Mesenteric fat pad (tissue), 1 donor: ENCODE measurements at places on chromosomes 11 and 22.

GRCh38 chr22:39616051-39616450 lies 45.5 kb downstream of the CACNA1I start:
- no peak for DNase-seq

DNA sequence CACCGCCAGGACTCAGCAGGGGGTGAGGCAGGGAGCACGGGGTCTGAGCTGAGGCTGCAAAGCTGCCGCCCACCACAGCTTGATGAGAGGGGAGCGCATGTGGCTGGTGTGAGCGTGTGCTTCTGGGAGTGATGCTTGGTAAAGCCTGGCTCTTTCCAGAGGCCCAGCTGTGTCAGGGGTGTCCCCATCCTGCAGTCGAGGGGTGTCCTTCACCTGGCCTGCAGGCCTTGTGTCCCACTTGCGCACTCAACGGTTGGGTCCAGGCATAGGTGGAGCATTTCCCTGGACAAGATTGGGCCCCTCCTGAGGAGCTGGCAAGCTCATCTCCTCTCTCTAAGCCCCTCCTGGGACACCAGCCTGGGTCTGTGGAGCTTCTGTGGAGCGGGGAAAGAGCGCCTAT lies 273.9 kb downstream of the TBC1D22A start:
- DNase-seq, result no peak

GRCh38 chr11:131745405-131745804 lies 375.0 kb downstream of the NTM start:
- no peak for DNase-seq

DNA sequence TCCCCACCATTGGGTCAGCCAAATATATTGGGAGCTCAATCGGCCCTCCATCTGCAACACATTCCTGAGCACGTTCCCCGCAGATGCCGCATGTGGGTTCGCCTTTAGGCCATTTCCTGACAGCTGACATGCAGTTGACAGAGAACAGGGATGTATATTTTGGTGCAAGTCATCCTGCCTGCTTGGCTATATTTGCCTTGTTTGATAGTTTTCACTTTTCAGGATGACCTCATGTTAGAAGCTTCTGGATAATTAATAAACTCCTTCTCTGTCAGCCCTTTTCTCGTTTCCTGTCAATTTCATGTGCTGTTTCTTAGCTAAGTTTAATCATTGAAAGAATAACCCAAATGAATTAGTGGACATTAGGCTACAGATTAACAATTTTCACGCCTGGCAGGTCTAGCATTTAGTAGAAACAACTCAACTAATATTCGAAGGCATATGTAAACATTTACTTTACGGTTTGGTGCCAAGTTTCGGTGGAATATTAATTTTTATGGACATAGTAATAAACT lies 105.8 kb upstream of the SLC5A12 start:
- no peak for DNase-seq

- DNase-seq, result no peak
These were observed 2.8 kb downstream of the TMEM109 start for GRCh38 chr11:60916669-60917206.

GRCh38 chr11:107018902-107019493 lies 722 bp upstream of the GUCY1A2 start:
- DNase-seq, result peak; percentile 87

GRCh38 chr11:111797145-111797581 lies 31.0 kb upstream of the PPP2R1B start:
- DNase-seq, result no peak
